ENCODE measurements at places on chromosomes 4 and X. TPM values are rescaled to one million over a fixed set of nuclear protein-coding genes. Genes with fewer than 3 reads are reported as not detected.

EPGN gene
- total RNA-seq: 4.8 TPM

CHRDL1 gene
- 0.14 TPM for total RNA-seq

CSAG1 gene
- not detected for total RNA-seq

CXCL1 gene
- 70.6 TPM for total RNA-seq

GLUD2 gene
- 1.00 TPM for total RNA-seq

SLC7A11 gene
- total RNA-seq: 69.1 TPM

CABS1 gene
- total RNA-seq: not detected

ASB11 gene
- total RNA-seq: not detected

ASB5 gene
- 2.4 TPM for total RNA-seq

FGF13 gene
- 2.2 TPM for total RNA-seq

PAGE3 gene
- not detected for total RNA-seq

IQCM gene
- not detected for total RNA-seq

SLC30A9 gene
- total RNA-seq: 56.7 TPM

SPANXA2 gene
- total RNA-seq: 0.28 TPM

DCAF12L2 gene
- total RNA-seq: under 0.01 TPM

TENM3 gene
- 17.4 TPM for total RNA-seq

CSN1S1 gene
- not detected for total RNA-seq

TCP11X2 gene
- total RNA-seq: not detected

RBM47 gene
- total RNA-seq: 2.5 TPM

NDNF gene
- total RNA-seq: 0.18 TPM

TMEM144 gene
- total RNA-seq: 9.2 TPM

MND1 gene
- 3.1 TPM for total RNA-seq

PNCK gene
- 0.74 TPM for total RNA-seq

SSX4B gene
- total RNA-seq: not detected

SATL1 gene
- not detected for total RNA-seq

PABPC4L gene
- total RNA-seq: 1.5 TPM

All from smooth muscle cell of bladder (primary cell).